CD4-positive, alpha-beta memory T cell (primary cell): ENCODE measurements at places on chromosomes 2 and 18.
A peak's percentile ranks its signal among the peaks of the same experiment; 100 is the strongest.

DNA sequence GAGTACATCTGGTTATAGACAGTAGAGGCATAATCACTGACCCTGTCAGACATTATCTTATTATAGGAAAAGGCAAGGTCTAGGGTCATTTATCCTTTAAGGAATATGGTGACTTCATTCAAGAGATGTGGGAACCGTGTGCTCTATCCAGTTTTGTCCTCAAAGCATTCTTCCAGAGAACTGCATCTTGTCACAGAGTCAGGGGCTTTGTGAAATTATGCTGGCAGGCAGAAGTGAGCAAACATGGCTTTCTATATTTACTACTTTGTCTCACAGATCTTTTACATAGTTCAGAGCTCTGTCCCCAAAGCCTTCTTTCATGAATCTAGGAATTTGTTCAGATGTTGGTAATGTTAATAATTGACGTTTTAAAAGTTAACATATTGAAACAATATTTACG lies 177.4 kb downstream of the ASXL3 start:
- no peak for DNase-seq

DNA sequence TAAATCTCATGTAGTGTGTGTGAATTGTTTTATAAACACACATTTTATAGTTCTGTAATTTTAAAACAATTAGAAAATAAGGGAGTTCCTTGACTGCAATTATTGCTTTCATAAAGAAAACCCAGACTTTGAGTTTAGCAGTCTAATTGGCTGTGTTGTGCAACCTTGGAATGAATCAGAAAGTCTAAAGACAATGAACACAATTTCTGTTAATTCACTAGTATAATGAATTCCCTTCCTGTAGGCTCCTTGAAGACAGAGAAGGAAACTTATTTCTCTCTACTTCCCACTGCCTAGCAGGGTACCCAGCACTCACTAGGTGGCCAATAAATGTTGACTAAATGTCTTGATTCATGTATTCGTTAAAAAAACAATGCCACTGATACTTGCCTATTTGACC lies 79.9 kb downstream of the ANTXR1 start:
- no peak for DNase-seq

DNA sequence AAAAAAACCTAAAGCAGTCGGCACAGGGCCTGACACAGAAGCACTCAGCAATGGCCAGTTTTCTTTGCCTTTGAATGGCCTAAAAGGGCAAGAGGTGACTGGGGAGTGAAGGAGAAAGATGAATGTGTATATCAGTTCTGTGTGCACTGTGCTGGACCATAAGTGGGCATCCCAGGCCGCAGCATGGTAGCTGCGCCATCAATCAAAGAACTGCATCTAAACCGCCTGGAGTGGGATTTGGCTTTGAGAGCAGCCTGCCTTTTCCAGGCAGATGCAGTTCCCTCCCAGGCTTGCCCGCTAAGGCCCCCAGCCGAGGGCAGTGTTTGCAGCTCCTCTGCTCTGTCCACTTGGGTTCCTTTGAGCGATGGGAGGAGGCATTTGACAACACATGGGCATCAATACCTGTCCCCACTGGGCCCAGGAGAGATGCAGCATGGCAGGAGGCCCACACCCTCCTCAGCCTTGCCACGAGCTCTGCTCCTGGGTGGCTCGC lies 144.1 kb downstream of the FAM210A start:
- no peak for DNase-seq

DNA sequence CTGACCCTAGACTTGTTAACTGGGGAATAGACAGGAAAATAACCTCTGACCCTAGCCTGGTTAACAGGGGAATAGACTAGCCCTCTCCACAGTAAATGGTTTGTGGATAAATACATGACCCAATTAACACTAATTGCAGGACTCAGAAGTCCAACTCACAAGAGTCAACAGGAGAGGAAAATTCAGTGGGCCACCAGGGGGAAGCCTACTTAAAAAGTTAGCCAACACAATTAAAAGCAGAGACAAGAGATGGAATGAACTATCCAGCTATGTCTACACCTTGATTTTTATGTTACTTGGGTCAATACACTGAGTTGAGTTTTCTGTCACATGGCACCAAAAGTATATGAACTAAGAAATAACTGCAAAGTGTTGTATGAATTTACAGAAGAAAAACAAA lies 158.8 kb upstream of the SLC39A10 start:
- peak; percentile 60 for DNase-seq

GRCh38 chr2:232519581-232520438 lies at the start of gene PRSS56:
PRSS56 (plus strand) TSS chr2:232520388; CDS start chr2:232520599, 211 bp downstream.
- no peak for DNase-seq

DNA sequence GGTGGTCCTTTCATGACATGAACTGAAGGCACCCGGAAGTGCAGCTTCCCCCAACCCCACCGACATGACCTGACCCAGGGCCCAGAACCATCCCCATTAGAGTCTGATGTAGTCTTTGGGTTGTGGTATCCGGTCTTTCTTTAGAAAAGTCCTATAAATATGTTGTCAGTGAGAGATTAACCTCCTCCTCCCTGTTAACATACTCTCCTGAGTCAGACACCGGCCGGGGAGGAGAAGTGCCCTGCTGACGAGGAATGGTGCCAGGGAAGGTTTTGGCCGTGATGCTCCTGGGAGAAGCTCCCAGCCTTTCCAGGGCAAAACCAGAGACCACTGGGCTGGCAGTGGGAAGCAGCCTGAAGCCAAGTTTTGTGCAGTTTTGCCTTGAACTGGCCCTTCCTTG lies 109.0 kb downstream of the LAMA3 start:
- no peak for DNase-seq

GRCh38 chr2:105882920-105883435 lies 138.3 kb downstream of the NCK2 start:
- DNase-seq = no peak

GRCh38 chr2:182020286-182021070 lies 34.8 kb downstream of the PPP1R1C start:
- no peak for DNase-seq
